ENCODE measurements at places on chromosomes 7 and 10.

DNA sequence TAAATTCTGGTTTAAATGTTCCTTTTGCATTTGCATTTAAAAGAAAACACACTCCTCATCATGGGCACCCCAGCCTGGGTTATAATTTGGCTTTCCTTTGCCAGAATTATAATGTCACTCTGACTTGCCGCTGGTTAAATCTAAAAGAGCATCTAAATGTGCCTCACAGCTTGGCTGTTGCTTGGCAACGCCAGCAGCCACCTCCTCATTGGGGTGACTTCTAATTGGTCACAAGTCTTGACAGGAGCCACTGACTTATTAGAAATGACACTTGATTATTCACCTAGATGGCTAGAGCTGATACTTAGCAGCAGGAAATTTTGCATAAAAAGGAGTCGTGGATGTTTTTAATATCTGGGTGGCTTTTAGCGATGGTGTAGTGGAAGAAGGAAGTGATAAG is 114.3 kb downstream of the TBXAS1 start:
- no peak for DNase-seq

- DNase-seq: no peak
Observed at GRCh38 chr7:18278316-18278715, 217.2 kb upstream of the HDAC9 start.

DNA sequence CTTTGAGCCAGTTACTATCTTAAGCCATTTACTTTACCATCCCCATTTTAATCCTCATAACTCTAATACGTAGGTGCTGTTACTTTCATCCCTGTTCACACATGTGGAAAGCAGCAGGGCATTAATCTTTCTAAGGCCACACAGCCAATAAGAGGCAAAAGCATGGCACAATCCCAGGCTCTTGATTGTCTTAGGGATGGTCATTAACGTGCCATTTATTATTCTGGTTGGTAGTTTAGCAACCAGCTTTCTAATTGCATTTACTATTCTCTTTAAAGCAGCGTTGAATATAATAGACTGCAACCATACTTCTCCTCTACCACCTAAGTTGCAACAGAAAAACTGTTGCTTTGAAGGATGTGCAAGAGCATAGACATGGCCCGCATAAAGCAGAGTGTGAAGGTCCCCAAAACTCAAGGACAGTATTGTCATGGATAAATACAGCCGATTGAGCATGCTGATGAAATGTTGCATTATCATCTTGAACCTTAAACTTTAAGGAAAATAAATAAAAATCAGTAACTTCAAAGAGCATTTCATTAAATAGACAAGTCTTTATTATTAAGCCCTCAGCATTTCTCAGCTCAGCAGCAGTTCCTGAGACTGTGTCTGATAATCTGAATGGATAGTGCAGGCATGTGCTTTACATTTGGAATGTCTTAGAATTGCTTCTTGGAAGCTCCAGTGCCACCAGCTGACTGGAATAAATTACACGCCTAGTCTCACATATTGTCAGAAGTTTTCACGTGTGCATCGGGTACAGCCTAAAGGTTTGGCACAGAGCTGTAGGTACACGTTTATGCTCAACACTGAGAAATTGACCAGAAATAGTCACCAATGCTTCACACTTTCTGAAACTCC is 467.1 kb downstream of the SDK1 start:
- no peak for DNase-seq

- no peak for DNase-seq
Observed at GRCh38 chr7:141722529-141722928, 14.4 kb downstream of the WEE2 start.

DNA sequence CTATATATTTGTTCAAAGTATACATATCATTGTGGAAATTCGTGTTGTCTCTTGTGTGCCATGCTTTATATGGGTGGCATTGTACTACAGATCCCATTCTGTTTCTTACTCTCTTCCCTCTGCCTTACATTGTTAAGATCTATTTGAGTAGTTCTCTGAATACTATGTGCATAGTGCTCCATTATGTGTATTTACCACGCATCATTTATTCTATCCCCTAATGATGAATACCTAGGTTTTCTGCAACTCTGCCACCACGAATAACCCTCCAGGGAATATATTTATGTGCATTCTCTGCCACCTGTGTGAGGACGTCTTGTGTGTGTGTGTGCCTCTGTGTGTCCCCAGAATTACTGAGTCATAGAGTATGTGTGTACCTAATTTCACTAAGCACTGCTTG is 431.2 kb upstream of the C7orf33 start:
- no peak for DNase-seq

DNA sequence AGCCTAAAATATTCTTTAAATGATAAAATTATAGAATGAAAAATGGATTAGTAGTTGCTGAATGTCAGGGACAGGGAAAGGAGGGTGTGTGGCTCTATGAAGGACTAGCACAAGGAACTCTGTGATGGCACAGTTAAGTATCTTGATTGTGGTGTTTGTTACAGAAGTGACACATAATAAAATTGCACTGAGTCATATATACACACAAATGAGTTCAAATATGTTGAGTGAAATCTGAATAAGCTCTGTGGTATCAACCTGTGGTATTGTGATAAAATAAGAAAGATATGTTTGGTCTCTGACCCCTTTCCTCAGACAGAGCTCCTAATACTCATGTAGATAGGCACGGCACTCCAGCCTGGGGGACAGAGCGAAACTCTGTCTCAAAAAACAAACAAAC is 181.5 kb upstream of the TRIM24 start:
- DNase-seq: no peak

All from kidney tubule cell (primary cell).